ENCODE measurements at places on chromosomes 13 and 19. TPM values are rescaled to one million over a fixed set of nuclear protein-coding genes. Genes with fewer than 3 reads are reported as not detected.

The ACP7 gene
- not detected for total RNA-seq

The FUT3 gene
- not detected for total RNA-seq

The LILRB2 gene
- not detected for total RNA-seq

The ARHGEF1 gene
- total RNA-seq = 21.6 TPM

The DBP gene
- 17.2 TPM for total RNA-seq

The SCAF1 gene
- total RNA-seq = 11.9 TPM

The DLL3 gene
- total RNA-seq = under 0.01 TPM

The IGFLR1 gene
- total RNA-seq = 0.51 TPM

GRCh38 chr13:71156550-71156949 is 710.5 kb downstream of the DACH1 start:
- no peak for DNase-seq

GRCh38 chr13:77305266-77305665 is 21.6 kb downstream of the MYCBP2 start:
- no peak for DNase-seq

- DNase-seq = peak; percentile 2
These were observed 417.1 kb downstream of the PCDH17 start for GRCh38 chr13:58048670-58049069.

DNA sequence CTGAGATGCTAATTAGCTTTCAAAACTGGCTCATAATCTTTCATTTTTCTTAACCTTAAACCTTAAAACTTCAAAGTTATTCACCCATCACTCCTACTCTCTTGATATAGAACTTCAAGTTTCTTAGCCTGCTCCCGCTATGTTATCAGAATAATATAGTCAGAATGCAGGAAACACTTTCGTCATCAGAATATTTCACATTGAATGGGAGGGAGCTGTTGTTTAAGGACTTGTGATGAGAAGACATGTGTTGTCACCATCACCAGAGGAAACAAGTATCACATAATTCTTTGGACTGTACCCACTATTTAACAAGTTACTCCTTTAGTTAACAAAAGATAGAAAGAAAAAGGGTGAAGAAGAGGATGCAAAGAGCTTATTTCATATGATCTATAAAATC is 65.0 kb upstream of the FNDC3A start:
- no peak for DNase-seq

- DNase-seq = peak; percentile 55
These were observed 2.3 kb downstream of the EEF2 start for GRCh38 chr19:3982701-3983541.

- DNase-seq = no peak
These were observed 22.0 kb downstream of the MISP start for GRCh38 chr19:772730-773436.

DNA sequence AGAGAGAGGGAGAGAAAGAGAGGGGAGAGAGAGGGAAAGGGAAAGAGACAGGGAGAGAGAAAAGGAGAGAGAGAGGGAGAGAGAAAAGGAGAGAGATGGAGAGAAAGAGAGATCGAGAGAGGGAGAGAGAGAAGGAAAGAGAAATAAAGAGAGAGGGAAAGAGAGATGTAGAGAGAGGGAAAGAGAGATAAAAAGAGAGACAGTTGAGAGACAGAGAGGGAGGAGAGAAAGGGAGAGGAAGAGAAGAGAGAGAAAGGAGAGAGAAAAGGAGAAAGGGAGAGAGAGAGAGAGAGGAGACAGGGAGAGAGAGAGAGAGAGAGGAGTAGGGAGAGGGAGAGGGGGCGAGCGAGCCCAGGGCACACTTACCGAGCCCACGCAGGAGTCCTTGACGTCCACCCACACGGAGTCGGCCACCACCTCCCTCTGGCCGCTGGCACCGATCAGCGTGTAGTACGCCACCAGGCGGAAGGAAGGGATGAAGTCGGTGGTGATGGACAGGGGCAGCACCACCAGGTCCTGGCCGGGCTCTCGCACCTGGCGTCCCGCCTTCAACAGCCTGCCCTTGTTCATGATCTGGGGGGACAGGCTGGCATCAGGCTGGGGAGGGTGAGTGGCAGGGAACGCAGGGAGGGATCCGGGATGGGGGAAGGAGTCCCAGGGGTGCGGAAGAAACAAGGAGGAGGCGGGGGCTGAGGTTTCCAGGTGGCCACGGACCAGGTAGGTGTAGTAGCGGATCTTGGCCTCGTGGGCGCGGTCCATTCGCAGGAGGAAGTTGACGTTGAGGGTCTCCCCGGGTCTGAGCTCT is 10.0 kb downstream of the C3 start:
- DNase-seq = no peak

- no peak for DNase-seq
These were observed 15.0 kb downstream of the ZSCAN18 start for GRCh38 chr19:58083021-58083420.

GRCh38 chr13:108621462-108621861 is 7.9 kb upstream of the MYO16 start:
- DNase-seq = no peak
